ENCODE measurements at places on chromosomes 3 and 15.
A peak's percentile ranks its signal among the peaks of the same experiment; 100 is the strongest.

DNA sequence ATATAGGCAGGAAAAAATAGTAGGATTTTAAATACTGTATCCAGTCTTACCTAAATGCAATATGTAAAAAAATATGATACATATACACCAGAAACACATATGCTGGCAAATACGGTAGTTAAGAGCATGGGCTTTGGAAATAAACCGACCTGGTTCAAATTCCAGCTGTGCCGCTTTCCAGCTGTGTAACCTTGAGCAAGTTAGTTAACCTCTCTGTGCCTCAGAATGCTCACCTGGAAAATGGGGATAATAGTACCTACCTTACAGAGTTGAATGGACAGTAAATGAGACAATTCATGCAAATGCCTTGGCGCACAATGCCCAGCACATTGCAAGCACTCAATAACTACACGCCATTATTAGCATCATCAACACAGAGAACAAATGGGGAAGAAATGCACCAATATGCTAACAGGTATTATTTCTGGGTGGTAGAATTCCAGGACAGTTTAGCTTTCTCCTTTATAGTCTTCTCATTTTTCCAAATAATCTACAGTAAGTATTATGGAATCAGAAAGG, 50.6 kb downstream of the SUMF1 start:
- DNase-seq, result no peak

DNA sequence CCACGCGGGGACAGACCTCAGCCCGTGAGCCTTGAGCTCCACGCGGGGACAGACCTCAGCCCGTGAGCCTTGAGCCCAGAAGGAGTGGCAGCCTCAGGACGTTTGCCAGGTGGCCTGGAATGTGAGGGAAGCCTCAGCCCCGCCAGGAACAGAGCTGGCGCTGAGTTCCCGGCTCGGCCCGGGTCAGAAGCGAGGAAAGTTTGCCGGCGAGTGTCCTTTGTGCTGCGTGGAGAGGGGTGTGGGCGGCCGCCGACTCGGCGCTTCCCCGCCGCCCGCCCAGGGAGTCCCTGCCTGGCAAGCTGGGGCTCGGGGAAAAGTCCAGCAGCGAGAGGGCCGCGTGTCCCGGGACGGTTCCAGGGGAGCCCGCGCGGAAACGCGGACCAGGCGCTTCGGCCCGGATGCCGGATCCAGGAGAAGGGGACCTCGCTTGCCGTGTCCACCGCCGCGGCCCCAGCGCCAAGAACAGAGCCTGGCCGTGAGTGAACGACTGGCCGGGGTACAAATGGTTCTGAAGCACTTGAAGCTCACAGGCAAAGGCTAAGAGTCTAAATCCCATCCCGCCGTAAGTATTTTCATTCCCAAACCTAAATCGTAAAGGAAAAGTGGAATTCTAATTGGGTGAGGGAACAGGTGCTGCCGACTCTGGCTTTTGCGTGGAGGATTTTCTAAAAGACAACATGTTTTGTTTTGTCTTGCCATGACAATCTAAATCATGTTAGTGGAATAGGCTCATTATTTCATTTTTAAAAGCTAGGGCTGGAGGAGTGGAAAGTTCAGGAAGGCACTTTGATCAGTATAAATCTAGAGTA, 1.7 kb downstream of the LRRN1 start:
- no peak for DNase-seq

DNA sequence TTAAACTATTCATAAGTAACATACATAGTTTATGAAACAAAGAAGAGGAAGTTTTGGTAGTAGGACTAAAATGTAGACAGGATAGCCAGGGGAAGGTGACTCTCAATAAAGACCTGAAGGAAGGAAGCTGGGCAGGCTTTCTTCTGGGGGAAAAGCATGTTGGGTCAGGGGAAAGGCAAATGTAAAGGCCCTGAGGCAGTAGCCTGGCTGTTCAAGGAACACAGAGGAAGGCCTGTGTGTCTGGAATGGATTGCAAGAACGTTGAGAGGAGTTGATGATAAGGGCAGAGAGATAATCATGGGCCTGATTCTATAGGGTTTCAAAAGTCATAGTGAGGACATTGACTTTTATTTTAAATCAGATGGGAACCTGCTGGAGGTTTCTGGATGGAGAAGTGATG, 167.6 kb downstream of the SNRK start:
- DNase-seq, result no peak

DNA sequence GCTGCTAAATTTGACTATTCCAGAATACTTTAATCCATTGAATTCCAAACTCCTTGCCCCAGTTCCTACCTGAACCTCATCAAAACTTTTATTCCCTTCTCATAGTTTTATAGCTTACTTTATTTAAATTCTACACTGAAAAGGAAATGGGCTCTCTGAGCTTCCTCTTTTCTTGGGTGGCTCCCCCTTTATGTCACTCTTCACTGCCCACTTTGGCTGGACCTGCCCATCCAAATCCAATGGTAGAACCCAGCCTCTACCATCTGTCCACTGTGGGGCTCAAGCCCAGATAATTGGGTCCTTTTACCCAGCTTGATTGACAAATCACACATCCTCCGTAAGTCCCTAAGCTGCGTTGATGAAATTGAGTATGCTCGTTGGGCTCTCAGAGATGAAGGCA, 216.5 kb downstream of the BBX start:
- DNase-seq, result no peak

DNA sequence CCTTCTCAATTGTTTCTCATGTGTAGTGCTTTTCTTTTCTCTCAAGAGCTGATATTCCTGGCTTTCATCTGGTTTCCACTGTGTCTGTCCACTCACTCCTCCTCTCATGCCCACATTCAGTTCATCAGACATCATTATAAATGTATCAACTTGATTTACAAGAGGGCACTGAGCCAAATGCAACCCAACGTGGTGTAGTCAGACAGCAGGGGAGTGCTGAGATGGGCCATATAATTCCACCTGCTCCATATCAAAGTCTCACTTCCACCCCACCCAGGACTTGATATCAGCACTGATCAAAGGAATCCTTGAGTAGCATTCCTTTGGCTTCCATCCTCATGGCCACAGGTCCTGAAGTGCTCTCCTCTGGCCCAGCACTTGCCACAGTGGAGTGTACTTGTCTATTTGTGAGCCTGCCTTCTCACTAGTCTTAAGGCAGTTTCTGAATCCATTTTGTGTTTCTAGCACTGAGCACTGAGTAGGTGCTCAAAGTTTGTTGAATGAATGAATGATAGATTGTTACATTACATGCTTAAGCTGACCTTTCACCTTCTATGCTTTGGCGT, 252.8 kb downstream of the CLSTN2 start:
- no peak for DNase-seq

DNA sequence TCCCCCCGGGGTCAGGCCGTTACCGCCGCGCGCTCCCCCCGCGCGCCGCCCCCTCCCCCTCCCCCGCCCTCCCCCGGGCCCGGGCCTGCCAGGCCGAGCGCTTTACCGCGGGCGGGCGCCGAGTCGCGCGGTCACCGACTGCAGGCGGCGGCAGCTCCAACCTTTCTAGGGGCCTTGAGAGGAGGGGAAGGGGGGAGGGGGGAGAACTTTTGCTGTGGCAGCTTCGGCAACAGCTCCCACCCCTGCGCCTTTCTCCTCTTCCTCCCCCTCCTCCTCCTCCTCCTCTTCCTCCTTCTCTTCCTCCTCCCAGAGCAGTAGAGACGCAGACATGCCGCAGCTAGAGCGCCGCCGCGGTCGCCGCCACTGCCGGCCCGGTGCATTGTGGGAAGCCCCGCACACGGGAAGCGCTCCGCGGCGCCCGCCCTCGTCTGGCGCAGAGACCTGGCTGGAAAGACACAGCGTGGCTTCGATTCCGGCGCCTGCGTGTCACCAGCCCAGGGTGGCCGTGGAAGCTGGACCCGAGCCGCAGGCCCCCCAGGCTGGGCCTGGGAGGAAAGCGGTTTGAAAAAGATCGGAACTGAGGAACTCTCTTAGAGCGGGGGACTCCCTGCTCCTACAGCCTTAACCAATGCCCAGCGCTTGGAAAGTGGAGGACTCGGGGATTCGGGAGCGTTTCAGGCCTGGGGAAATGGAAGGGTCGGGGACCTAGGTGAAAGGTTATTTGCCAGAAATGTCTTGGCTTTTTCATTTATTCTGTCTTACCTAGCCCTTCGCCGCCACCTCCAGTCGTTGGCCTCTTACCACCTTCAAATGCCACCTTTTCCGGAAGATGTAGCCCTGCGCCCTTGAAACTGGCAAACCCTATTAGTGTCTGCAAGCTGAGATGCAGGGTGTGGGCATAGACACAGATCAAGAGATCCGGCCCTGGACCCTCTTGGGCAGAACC, at the start of gene ZNF148:
Gene ZNF148, minus strand, starts transcription at position 330 of the 946 bp plus-strand sequence. CDS start 61,685 bp downstream, outside the sequence.
- peak; percentile 53 for DNase-seq

- DNase-seq, result no peak
Measured at GRCh38 chr3:9508781-9509180, 44.8 kb downstream of the LHFPL4 start.

DNA sequence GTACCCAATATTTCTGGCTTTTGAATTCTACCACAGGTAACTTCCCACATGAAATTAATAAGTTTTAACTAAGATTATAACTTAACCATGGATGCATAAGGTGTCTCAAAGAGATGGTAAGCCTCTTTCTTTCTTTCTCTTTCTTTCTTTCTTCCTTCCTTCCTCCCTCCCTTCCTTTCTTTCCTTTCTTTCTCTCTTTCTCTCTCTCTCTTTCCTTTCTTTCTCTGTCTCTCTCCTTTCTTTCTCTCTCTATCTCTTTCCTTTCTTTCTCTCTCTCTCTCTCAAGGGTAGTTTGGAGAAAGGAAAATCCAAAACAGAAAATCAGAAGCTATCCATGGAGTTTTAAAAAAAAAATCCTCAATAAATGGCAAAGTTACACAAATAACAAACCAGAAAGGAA, 10.4 kb upstream of the MTMR14 start:
- no peak for DNase-seq

GRCh38 chr15:31438601-31439265, 112.1 kb downstream of the KLF13 start:
- DNase-seq, result no peak

DNA sequence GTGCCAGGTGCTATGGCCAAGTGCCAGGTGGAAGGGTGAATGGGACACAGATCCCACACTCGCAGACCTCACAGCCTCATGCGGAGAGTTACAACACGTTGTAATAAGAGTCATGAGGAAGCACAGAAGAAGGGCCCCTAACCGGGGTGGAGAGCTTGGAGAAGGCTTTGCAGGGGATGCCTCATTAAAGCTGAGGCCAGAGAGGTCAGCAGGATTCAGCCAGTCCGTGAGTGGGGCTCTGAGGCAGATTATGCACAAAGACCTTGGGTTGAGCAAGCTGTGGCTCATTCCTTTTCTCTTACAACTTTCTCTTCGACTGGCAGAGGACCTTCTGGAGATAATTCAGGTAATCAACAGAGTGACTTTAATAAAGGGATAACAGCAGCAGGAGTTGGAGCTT, 65.3 kb upstream of the SNRK start:
- no peak for DNase-seq

GRCh38 chr15:71440489-71441110, 325.3 kb downstream of the THSD4 start:
- DNase-seq, result peak; percentile 61

DNA sequence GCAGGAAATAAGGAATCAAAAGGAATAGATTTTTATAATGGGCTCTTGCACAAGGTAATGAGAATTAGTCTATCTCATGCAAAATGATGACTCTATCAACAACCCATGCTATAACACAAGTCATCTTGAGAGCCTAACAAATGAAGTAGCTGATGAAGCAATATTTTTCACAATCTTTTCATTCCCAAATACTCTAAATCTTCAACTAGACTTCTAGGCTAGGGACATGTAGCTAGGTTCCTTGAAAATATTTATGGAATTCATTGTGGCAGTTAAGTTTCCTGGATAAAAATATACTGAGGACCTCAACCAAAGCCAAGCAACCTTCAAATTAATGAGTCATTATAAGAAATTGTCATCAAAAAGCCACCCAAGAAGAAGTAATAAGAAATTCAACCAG, 55.4 kb downstream of the DCBLD2 start:
- DNase-seq, result no peak

- no peak for DNase-seq
Measured at GRCh38 chr3:37197810-37198371, 23.5 kb upstream of the LRRFIP2 start.

DNA sequence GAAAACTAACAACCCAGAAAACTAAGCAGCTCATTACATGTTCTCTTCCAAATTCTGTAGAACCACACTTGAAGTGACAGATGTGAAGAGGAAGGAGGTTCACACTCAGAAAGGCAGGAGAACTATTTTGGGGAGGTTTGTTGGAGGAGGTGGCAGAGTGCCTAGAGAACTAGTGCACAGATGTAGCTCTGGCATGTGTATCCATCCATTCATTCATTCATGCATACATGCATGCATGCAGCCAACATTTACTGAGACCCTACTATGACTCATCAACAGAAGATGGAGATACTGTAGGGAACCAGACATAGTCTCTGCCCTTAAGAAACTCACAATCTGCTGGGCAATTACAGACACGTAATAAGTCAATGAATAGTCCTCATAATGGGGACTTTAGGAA, 116.7 kb downstream of the ERC2 start:
- DNase-seq, result no peak

- no peak for DNase-seq
Measured at GRCh38 chr15:60419753-60420152, 22.0 kb upstream of the ANXA2 start.

DNA sequence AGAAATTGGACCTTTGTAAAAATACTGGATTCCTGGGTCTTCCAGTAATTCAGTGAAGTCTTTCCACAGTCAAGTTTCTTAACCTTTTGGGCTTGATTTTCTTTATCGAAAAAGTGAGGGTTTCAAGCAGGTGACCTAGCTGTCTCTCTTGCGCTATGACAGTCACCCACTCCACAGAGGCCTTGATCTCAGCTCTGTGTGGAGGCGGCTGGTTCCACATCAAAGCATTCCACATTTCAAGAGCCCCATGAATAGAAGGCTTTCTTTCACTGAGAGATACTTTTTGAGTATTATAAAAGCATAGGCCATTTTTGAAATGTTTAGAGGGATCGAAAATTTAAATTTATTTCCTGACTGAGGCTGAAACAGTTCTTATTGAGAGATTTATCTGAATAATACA, 43.9 kb downstream of the GABRA5 start:
- DNase-seq, result no peak

GRCh38 chr3:182618085-182618732, 175.1 kb upstream of the ATP11B start:
- DNase-seq, result peak; percentile 65

DNA sequence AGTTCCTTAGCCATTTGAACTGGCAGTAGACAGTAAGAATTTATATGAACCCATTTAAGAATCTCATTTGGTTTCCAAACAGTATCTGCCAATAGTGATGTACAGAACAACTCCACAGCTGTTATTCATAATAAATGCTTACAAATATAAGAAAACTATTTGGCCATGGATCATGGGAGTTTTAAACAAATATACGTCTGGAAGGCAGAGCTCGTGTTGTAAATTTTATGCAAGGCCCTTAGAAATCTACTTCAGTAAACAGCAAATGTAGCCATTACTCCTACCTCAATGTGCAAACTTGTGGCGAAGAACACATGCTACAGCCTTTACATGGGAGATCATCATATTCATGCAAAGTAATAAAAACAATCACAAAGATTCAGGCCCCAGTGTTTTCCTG, 65.3 kb upstream of the NANOGP8 start:
- DNase-seq, result no peak

GRCh38 chr3:171285287-171285686, 174.9 kb downstream of the TNIK start:
- no peak for DNase-seq

Measured in SK-N-MC (cell line).